ENCODE measurements at places on chromosomes 12 and 14. TPM values are rescaled to one million over a fixed set of nuclear protein-coding genes. Genes with fewer than 3 reads are reported as not detected.
A peak's percentile ranks its signal among the peaks of the same experiment; 100 is the strongest.

The SERPINA10 gene
- not detected for total RNA-seq

The KRT83 gene
- not detected for total RNA-seq

The ASCL1 gene
- total RNA-seq: not detected

The ESRRB gene
- total RNA-seq: 10.0 TPM

The COPS7A gene
- total RNA-seq: 72.7 TPM

The CCDC196 gene
- total RNA-seq: not detected

The RALGAPA1 gene
- total RNA-seq: 29.6 TPM

- H3K27ac ChIP-seq: peak overlapping the region; percentile 97
- no peaks in the 10 kb centered on the region for H3K4me1 ChIP-seq
- no peak for DNase-seq
- H3K36me3 ChIP-seq: no peaks in the 10 kb centered on the region
Measured at GRCh38 chr12:39440781-39441180, 2.1 kb downstream of the KIF21A start.

DNA sequence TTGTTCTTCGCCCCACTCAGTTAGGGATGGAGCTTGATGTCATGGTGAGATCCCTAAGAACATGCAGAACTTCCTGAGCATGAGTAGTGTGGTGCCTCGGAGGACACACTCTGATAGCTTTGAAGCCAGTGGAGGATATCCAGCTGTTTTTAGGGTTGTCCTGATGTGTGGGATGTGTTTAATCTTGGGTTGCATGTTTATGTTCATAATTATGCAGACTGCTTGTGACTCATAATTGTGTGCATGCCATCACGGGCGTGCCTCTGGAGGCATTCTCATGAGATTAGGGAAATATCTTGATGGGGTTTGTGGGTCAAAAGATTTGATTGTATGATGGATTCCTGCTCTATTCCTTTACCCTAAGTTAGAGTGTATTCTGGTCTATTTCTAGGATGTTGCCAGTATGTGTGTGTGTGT, 267.4 kb upstream of the PELI2 start:
- no peaks in the 10 kb centered on the region for H3K27me3 ChIP-seq
- no peak for DNase-seq
- H3K36me3 ChIP-seq: no peaks in the 10 kb centered on the region
- H3K4me3 ChIP-seq: no peak overlapping the region

GRCh38 chr14:62718629-62719028, 326.6 kb downstream of the KCNH5 start:
- H3K27me3 ChIP-seq: no peaks in the 10 kb centered on the region
- DNase-seq: no peak
- no peak overlapping the region for H3K27ac ChIP-seq

- DNase-seq: no peak
- H3K4me3 ChIP-seq: no peak overlapping the region
- no peaks in the 10 kb centered on the region for H3K36me3 ChIP-seq
- H3K27ac ChIP-seq: no peak overlapping the region
- H3K4me1 ChIP-seq: no peaks in the 10 kb centered on the region
- no peaks in the 10 kb centered on the region for H3K27me3 ChIP-seq
Measured at GRCh38 chr12:92034858-92035401, 110.7 kb downstream of the BTG1 start.

- no peak overlapping the region for H3K27ac ChIP-seq
- no peaks in the 10 kb centered on the region for H3K4me1 ChIP-seq
- no peaks in the 10 kb centered on the region for H3K36me3 ChIP-seq
- no peak overlapping the region for H3K4me3 ChIP-seq
- H3K27me3 ChIP-seq: no peaks in the 10 kb centered on the region
- no peak for DNase-seq
Measured at GRCh38 chr14:84991021-84991420, 538.9 kb upstream of the FLRT2 start.

- no peaks in the 10 kb centered on the region for H3K4me1 ChIP-seq
- no peak overlapping the region for H3K4me3 ChIP-seq
- DNase-seq: no peak
- no peaks in the 10 kb centered on the region for H3K36me3 ChIP-seq
- no peak overlapping the region for H3K27ac ChIP-seq
Measured at GRCh38 chr12:91630596-91631293, 448.1 kb upstream of the DCN start.

- no peaks in the 10 kb centered on the region for H3K36me3 ChIP-seq
- H3K27me3 ChIP-seq: no peaks in the 10 kb centered on the region
- H3K27ac ChIP-seq: no peak overlapping the region
- no peak for DNase-seq
- H3K4me3 ChIP-seq: no peak overlapping the region
Measured at GRCh38 chr12:117738233-117738632, 230.6 kb downstream of the KSR2 start.

- H3K4me1 ChIP-seq: no peaks in the 10 kb centered on the region
- H3K27ac ChIP-seq: no peak overlapping the region
- DNase-seq: no peak
- H3K36me3 ChIP-seq: no peaks in the 10 kb centered on the region
- peaks cover 4% of the 10 kb centered on the region for H3K27me3 ChIP-seq
Measured at GRCh38 chr12:128771681-128772080, 52.1 kb downstream of the SLC15A4 start.

GRCh38 chr12:19647806-19648556, 208.7 kb downstream of the AEBP2 start:
- H3K27ac ChIP-seq: no peak overlapping the region
- H3K4me3 ChIP-seq: no peak overlapping the region
- H3K36me3 ChIP-seq: no peaks in the 10 kb centered on the region
- no peak for DNase-seq
- H3K4me1 ChIP-seq: peaks cover 4% of the 10 kb centered on the region

DNA sequence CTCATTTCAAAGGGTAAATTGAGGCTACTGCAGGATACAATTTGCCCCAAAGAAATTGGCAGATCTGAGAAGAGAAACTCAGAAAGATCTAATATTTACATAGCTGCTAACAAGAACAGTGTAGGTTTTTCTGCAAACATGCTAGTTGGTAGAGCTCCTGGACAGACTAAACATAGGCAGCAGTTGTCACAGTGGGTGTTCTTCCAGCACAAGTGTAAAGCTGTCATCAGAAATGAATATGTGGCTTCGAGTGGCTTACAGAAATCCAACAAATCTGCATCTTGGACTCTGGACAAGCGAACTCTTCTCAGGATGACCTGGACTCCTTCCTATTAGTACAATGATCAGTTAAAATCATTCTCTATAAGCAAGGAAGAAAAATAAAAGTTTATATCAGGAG, 5.9 kb downstream of the CBX5 start:
- peak overlapping the region; percentile 8 for H3K27ac ChIP-seq
- DNase-seq: no peak
- H3K27me3 ChIP-seq: no peaks in the 10 kb centered on the region

- H3K4me3 ChIP-seq: no peak overlapping the region
- H3K4me1 ChIP-seq: no peaks in the 10 kb centered on the region
- no peaks in the 10 kb centered on the region for H3K27me3 ChIP-seq
Measured at GRCh38 chr14:101104485-101104884, 201.0 kb upstream of the RTL1 start.

- H3K4me1 ChIP-seq: no peaks in the 10 kb centered on the region
- no peak overlapping the region for H3K27ac ChIP-seq
- H3K4me3 ChIP-seq: no peak overlapping the region
- DNase-seq: no peak
- H3K36me3 ChIP-seq: no peaks in the 10 kb centered on the region
Measured at GRCh38 chr12:39592295-39592694, 27.3 kb downstream of the ABCD2 start.

GRCh38 chr12:62703011-62703380, 232.0 kb downstream of the PPM1H start:
- no peaks in the 10 kb centered on the region for H3K4me1 ChIP-seq
- no peak for DNase-seq
- peak overlapping the region; percentile 47 for H3K27ac ChIP-seq

DNA sequence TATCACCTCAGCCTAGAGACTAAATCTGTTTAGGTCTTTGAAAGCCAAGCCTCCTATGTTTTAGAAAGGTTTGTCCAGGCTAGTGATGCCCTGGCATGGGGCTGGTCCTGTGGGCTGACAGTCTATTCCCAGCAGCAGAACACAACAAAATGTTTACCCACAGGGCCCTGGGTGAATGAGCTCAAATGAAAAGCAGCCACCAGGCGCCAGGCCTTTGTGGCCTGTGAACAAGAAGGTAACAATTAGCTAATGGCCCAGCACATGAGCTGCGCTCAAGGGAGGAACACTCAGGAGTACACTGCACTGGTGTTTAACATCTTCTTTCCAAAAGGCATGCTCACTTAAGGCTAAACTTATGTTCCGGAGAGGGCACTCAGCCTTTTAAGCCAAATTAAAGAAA, 202.2 kb downstream of the MON2 start:
- H3K36me3 ChIP-seq: no peaks in the 10 kb centered on the region
- no peaks in the 10 kb centered on the region for H3K4me1 ChIP-seq
- DNase-seq: no peak
- H3K27ac ChIP-seq: no peak overlapping the region
- H3K27me3 ChIP-seq: no peaks in the 10 kb centered on the region

- no peaks in the 10 kb centered on the region for H3K36me3 ChIP-seq
- H3K4me3 ChIP-seq: no peak overlapping the region
- no peaks in the 10 kb centered on the region for H3K27me3 ChIP-seq
- H3K27ac ChIP-seq: no peak overlapping the region
- no peak for DNase-seq
Measured at GRCh38 chr12:98896938-98897337, 251.8 kb downstream of the APAF1 start.

GRCh38 chr12:100229036-100229635, 28.5 kb downstream of the ACTR6 start:
- H3K27me3 ChIP-seq: no peaks in the 10 kb centered on the region
- H3K4me1 ChIP-seq: no peaks in the 10 kb centered on the region
- H3K36me3 ChIP-seq: no peaks in the 10 kb centered on the region
- DNase-seq: no peak
- no peak overlapping the region for H3K27ac ChIP-seq
- no peak overlapping the region for H3K4me3 ChIP-seq

DNA sequence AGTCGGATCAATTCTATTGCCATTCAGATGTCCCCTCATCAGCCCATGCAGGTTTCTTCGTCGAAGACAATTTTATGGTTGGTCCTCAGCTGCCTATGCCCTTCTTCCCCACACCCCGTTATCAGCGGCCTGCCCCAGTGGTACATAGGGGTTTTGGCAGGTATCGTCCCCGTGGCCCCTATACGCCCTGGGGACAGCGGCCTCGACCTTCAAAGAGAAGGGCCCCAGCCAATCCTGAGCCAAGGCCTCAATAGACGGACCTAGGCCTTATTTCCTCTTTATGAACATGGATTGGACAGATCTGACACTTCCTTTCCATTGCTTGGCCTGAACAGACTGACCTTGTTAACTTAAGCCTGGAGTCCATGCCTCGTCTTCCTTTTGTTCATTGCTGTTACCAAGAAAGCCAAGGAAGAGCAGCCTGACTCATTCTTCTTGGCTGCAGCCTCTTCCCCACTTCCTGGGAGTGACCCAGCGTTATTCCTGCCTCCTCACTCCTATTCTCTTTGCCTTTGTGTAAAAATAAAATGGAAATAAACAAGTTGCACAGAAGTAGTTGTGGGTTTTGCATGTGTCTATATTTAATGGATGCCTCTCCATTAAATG, 156.5 kb upstream of the AMIGO2 start:
- DNase-seq: no peak
- H3K4me1 ChIP-seq: no peaks in the 10 kb centered on the region
- H3K27ac ChIP-seq: no peak overlapping the region
- no peaks in the 10 kb centered on the region for H3K27me3 ChIP-seq
- H3K4me3 ChIP-seq: no peak overlapping the region
- H3K36me3 ChIP-seq: no peaks in the 10 kb centered on the region

DNA sequence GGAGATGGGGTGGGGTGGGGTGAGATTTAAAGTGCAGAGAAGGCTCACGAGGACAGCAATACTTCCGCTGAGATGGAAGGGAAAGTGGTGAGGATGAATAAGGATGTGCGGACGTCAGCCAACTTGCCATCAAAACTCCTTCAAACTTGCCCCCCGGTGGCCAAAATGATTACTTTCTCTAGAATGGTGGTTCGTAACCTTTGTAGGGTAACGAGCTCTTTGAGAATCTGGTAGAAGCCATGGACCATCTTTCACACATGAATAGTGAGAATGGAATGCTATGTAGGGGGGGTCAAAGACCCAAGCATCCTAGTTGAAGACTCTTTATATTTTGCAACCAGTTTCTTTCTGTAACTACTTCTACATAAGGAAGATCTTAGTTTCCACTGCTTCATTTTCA, 245.9 kb upstream of the DDHD1 start:
- H3K4me3 ChIP-seq: no peak overlapping the region
- no peaks in the 10 kb centered on the region for H3K27me3 ChIP-seq
- H3K36me3 ChIP-seq: no peaks in the 10 kb centered on the region
- H3K4me1 ChIP-seq: no peaks in the 10 kb centered on the region
- no peak overlapping the region for H3K27ac ChIP-seq

DNA sequence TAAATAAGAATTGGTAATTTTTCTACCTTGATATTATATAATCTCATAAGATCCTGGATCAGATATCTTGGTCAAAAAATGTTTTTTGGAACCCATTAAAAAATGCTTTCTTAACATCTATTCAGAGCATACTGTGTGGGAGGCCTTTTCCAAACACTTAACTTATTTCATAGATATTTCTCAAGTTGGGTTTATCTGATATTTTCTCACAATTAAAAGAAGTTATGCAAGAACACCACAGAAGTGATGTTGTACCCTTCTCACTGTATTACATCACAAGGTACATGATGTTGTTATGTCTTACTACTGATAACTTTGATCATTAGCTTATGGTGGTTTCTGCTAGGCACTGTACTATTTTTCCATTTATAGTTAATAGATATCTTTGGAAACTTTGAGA, 23.4 kb upstream of the PRPF39 start:
- no peak overlapping the region for H3K4me3 ChIP-seq
- H3K27ac ChIP-seq: no peak overlapping the region
- no peaks in the 10 kb centered on the region for H3K4me1 ChIP-seq
- H3K27me3 ChIP-seq: no peaks in the 10 kb centered on the region

GRCh38 chr12:45732250-45732649, 2.7 kb downstream of the ARID2 start:
- peak overlapping the region; percentile 100 for H3K27ac ChIP-seq
- no peaks in the 10 kb centered on the region for H3K27me3 ChIP-seq
- H3K36me3 ChIP-seq: no peaks in the 10 kb centered on the region

DNA sequence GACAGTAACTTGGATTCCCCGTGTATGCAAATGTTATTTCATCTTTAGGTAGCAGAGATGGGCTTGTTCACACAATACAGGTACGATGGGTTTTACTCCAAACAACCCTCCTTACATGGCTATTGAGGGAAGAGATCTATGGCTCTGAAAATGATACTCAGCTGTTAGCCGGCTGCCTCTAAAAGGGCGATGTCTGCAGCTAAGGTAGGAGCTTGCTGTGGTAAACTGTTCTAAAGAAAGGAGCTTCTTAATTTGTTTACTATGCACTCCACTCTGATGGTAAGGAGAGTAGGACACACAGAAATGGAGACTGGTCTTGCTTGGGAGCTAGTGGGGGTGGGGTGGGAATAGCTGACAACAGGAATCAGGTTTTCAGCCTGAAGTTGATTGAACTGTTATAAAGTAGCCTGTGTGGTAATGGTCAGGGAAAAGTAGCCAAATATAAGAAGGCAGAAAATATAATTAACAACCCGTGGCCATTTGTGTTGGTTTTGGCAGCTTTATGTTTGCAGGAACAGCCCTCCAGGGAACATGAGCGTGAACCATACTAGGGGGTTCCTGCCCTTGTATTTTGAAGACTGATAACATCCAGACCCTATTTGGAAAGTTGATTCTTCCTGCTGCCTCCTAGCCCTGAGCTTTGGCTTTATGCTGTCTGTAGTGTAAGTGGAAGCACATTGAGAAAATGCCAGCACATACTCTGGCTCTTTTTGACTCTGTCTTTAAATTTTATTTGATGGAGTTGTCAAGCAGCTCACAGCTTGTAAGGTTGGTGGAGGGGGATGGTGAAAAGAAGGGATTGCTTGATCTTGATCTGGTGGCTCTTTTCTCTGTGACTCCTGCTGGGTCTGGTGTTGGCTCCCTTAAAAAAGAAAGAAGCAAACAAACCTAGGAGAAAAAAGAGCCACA, 929.8 kb downstream of the DIO2 start:
- no peak overlapping the region for H3K4me3 ChIP-seq
- H3K36me3 ChIP-seq: no peaks in the 10 kb centered on the region
- no peaks in the 10 kb centered on the region for H3K27me3 ChIP-seq
- H3K4me1 ChIP-seq: no peaks in the 10 kb centered on the region
- H3K27ac ChIP-seq: no peak overlapping the region
- no peak for DNase-seq
